Activated naive CD4-positive, alpha-beta T cell treated with anti-CD3 and anti-CD28 coated beads, Interleukin-2, amount 50 U/mL, for 16 hours (primary cell): ENCODE measurements at places on chromosomes 1 and 21.

- DNase-seq = no peak
Observed at GRCh38 chr1:243287123-243287460, 31.3 kb downstream of the SDCCAG8 start.

DNA sequence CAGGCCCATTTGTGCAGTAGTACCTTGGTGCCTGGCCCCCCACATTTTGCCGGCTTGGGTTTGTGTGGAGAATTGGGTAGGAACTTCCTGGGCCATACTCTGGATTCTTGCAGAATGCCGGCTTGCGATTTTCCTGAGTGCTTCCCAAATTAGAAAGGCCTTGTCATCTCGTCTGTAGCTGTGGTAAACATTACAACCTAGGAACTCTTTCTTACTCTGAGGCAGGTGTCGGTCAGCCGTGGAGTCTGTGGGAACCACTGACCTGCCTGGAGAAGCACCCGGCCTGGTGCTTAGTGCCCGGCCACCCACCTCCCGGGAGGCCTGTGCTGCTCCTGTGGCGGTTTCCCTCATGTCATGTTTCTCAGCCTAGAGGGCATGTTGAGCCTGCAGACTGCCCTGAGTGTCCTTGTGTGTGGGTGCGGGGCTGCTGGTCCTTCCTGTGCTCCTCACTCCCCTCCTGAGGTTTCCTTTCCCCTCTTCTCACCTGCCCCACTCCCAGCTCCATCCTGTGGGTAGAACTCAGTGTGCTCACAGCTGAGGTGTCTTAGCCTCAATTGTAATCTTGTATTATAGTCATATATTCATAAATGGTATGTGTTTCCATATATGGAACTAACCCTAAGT lies 64.7 kb downstream of the S100B start:
- no peak for DNase-seq

DNA sequence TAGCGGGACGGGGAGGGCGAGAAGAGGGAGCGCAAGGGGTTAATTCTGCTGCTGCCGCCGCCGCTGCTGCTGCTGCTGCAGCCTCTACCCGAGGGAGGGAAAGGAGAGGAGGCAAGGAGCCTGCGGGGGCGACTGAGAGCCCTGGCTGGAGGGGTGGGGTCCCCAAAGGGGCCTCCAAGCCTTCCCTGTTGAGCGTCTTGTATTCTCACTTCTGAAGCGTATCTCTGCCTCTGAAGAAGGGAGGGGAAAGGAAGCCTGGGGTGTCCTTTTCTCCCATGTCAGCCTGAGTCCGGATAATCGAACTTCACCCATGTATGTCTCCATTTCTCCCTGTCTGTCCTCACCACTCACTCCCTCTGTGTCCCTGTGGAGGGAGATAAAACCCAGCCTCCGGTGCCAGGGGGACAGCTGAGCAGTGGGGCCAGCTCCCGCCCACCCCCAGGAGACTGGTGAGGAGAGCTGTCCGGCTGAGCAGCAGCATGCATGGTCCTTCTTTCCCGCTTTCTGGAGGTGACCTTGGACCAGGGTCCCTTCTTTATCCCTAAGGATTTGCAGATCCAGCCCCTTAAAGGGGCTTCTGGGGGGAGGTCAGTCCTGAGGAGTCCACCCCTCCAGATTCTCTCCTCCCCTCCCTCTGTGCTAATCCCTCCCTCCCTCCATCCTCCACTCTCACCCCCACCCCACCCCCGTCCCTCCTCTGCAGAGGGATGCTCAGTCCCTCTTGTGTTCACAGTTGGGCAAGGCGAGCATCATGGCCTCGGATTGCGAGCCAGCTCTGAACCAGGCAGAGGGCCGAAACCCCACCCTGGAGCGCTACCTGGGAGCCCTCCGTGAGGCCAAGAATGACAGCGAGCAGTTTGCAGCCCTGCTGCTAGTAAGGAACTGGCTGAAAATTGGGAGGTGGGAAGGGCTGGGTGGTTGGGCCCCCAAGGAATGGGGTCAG lies 1.0 kb downstream of the NCDN start:
- peak; percentile 40 for DNase-seq

DNA sequence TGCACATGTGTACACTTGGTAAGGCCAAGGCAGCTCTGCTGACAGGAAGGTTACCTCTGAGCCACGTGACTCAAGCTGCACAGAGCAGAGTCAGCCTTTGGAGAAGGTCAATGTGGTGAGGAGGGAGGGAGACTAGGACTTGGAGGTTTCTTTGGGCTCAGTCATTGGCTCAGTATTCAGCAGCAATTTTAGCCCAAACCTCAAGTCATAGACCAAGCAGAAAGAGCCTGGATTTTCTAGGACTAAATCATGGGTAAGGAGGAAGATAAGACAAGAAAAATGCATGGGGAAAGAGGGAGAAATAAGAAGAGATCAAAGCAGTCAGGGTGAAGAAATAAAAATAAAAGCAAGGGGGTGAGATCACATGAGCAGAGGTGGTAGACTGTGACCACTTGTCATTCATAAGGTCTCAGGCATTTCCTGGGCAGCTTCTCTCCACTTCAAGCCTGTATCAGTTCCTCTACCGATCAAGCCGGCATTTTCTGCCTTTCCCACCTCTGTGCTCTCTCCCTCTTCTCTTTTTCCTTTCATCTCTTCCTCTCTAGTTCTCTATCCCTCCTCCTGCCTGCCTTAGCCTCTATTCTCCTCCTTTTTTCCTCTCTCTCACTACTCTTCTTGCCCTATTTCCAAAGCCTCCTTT lies 51.7 kb upstream of the DUSP10 start:
- DNase-seq = no peak

GRCh38 chr1:165841582-165842017 lies 14.2 kb downstream of the UCK2 start:
- no peak for DNase-seq

- no peak for DNase-seq
Observed at GRCh38 chr1:68301471-68302001, 69.2 kb upstream of the WLS start.

- no peak for DNase-seq
Observed at GRCh38 chr1:46194641-46195193, 3.5 kb downstream of the POMGNT1 start.

DNA sequence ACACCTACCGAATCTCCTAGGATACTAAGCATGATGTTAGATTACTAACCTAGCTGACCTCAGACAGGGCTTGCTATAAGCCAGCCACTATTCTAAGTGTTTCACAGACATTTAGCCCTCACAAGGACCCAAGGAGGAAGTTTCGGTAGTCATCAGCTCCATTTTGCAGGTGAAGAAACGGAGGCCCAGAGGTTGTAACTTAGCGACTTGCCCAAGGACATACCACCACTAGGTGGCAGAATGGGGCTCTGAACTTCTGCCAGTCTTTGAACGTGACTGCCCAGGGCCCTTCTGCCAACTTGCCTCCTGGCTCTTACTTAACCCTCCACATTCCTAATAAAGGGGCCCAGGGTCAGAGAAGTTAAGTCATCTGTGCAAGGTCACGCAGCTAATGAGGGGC lies 283.5 kb downstream of the C1orf94 start:
- peak; percentile 49 for DNase-seq

DNA sequence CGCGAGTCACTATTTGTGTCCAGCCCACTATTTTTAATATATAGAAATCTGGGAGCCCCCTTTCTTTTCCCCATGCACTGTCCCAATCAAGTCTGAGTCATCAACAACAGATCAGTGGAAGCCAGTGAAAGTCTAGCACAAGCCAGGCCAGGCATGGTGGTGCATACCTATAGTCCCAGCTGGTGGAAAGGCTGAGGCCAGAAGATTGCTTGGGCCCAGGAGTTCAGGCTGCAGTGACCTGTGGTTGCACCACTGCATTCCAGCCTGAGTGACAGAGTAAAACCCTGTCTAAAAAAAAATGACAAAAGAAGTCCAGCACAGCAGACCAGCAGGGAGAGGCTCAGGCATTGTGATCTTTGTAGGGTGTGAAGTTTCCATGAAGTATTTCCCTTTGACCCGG lies 9.0 kb upstream of the RPL5 start:
- no peak for DNase-seq

DNA sequence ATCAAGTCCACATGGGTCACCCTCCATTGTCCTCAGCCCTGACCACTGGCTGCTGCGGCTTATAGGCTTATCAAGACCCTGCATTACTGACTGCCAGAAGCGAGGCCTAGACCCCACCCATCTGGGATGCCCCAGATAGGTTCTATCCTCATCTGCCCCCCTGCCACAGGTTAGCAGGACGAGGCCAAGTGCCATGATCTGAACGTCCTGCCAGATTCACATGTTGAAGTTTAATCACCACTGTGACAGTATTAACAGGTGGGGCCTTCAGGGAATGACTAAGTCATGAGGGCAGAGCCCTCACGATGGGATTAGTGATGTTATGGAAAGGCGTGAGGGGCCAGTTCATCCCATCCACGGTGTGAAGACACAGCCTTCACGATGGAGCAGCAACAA lies 6.2 kb upstream of the CPLANE2 start:
- no peak for DNase-seq

GRCh38 chr1:229344139-229344538 lies 1.3 kb upstream of the CCSAP start:
- no peak for DNase-seq

DNA sequence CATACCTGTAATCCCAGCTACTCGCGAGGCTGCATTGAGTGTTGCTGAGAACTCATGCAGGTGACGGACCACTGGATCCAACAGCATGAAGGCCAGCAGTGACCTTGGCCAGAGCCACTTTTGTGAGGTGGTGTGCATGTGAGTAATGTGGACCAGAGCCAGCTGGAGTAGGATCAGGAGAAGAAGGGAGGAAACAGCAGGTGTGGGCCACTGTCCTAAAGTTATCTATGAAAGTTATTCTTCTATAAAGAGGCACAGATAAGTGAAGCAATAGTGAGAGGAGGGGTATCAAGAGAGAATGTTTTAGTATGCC lies 47.8 kb downstream of the TCP10L start:
- no peak for DNase-seq

DNA sequence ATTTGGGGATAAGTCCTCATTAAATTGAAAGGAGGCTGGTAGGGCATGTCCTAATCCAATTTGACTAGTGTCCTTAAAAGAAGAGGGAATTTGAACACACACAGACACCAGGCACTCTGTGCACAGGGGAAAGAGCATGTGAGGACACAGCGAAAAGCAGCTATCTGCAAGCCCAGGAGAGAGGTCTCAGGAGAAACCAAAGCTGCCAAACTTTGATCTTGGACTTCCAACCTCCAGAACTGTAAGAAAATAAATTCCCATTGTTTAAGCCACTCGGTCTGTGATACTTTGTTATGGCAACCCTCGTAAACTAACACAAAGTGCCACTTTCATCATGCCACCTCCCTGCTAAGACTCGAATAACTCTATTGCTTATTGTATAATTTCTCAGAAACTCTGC lies 13.8 kb downstream of the PLA2G4A start:
- no peak for DNase-seq
